ENCODE measurements at places on chromosomes 3 and 15.
A peak's percentile ranks its signal among the peaks of the same experiment; 100 is the strongest.

DNA sequence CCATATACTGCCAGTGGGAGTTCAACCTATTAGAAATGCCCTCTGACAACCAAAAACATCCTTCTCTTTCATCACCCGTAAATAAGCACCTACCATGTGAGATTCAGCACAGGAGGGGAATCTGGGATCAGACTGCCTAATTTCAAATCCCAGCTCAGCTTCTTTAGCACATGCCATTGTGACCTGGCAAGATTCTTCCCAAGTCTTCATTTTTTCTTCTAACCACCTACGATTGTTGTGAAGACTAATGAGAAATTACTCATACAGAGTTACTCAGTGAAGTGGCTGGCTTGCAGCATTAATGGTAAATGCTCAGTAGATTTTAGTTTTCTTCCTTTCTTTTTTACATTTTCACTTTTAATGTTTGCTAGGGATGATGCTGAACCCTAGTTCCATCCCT, 176.7 kb downstream of the PDZRN3 start:
- DNase-seq: no peak

DNA sequence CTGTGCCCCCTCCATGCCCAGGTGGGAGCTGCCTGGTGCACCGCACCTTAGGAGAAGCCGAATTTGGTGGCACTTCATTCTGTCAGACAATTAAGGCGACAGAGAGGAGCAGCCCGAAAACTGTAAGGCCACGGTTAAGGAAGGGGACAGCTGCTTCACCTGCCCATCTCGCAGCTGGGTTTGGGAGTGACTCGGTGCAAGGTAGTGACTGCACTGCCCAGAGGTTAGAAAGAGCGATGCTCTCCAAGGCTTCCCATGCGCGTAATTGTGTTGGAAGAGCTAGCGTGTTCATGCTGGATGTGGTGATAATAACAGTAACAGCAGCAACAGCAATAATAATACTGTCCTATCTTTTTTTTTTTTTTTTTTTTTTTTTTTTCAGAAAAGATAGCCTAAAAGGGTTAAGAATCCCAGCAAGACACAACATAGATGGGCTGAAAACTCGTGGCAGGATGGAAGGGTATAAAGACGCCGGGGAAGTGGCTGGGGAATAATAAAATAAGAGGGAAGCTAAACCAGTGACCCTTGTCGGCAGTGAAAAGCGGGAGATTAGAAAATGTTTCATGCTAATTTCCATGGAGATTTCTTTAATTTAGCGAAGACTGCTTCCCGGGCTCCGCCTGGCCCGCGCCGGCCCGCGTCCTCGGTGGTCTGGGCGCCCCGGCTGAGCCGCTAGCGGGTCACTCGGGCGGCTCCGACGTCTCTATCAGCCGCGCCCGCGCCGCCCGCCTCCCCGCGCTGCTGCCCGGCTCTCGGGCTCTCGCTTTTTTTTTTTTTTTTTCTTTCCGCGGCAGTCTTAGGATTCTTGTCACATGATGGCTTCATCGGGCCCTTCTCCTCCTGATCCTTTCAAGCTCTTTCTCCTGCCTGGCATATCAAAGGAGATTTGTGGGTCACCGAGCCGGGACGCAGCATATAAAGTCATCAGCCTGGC, 617.1 kb downstream of the NR2F2 start:
- no peak for DNase-seq

- no peak for DNase-seq
Observed at GRCh38 chr3:19547665-19548464, 386.2 kb downstream of the EFHB start.

- no peak for DNase-seq
Observed at GRCh38 chr3:43302116-43302880, 16.0 kb downstream of the SNRK start.

GRCh38 chr15:98727115-98728040, 79.0 kb downstream of the IGF1R start:
- DNase-seq: no peak

DNA sequence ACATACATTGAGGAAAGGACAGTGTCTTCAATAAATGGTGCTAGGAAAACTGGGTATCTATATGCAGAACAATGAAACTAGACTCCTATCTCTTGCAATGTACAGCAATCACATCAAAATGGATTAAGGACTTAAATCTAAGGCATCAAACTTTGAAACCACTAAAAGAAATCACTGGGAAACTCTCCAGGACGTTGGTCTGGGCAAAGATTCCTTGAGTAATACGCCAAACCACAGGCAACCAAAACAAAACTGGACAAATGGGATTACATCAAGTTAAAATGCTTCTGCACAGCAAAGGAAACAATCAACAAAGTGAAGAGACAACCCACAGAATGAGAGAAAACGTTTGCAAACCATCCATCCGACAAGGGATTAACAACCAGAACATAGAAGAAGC, 14.5 kb downstream of the LAMP3 start:
- DNase-seq: no peak

GRCh38 chr15:42876224-42876623, 44.4 kb downstream of the TTBK2 start:
- no peak for DNase-seq

DNA sequence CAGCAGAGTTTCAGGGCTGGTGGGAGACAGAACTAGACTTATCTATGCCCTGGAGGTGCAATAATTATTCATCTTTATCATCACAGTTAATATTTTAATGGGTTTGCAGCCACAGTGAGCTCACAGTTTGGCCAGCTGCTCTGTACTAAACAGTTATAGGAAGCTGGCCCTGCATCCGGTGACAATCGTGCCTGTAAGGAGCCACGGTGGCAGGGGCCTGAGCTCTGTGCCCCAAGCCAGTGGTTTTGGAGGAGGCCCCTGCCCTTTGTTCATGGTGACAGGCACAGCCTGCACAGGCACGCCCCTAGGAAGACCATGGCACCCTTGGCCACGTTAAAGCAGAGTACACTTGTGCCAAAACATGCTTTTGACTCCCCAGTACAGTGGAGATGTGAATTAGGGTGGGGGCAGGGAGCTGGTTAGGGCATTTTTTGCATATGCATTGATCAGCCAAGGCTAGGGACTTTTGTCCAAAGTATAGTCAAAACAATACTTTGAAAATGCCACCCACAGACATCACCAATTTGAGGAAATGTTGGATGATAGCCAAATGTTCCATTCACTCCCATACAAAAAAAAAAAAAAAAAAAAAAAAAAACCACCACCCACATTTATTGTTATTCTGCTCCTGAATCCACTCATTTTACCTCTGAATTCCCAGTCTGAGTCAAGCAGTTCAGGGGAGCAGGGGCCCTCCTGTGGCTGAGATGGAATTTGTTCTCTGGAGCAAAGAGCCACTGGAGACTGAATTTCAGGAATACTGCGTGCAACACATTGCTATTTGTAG, 3.4 kb upstream of the RFTN1 start:
- DNase-seq: no peak

GRCh38 chr3:32759342-32759741, 58.5 kb upstream of the TRIM71 start:
- DNase-seq: peak; percentile 63

DNA sequence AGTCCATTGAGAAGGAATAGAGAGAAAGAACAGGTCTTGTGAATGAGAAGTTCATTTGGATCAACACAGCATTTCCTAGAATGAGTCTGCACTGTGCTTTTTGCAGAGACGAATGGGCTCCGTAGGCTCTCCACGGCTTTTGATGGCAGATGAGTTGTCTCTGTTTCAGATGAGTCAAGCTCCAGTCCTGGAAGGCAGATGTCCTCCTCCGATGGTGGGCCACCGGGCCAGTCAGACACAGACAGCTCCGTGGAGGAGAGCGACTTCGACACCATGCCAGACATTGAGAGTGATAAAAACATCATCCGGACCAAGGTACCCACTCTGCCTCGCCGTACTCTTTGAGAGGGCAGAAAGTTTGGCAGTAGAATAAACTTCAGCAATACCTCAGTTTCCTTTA, 70.5 kb downstream of the SIDT1 start:
- DNase-seq: no peak

GRCh38 chr3:52317208-52318000, 1.3 kb downstream of the DNAH1 start:
- no peak for DNase-seq

DNA sequence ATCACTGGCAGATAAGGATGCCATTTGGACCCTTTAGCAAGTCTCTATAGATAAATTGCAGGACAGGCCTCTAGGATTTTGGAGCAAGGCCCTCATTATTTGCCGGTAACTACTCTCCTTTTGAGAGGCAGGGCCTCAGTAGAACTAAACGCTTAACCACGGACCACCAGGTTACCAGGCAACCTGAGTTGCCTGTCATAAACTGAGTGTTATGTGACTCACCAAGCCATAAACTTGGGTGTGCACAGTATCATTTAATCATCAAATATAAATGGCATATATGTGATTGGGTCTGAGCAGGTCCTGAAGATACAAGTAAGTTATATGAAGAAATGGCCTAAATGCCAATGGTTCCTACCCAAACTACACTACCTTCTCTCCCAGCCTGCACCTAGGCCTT, 93.2 kb downstream of the BCHE start:
- no peak for DNase-seq

DNA sequence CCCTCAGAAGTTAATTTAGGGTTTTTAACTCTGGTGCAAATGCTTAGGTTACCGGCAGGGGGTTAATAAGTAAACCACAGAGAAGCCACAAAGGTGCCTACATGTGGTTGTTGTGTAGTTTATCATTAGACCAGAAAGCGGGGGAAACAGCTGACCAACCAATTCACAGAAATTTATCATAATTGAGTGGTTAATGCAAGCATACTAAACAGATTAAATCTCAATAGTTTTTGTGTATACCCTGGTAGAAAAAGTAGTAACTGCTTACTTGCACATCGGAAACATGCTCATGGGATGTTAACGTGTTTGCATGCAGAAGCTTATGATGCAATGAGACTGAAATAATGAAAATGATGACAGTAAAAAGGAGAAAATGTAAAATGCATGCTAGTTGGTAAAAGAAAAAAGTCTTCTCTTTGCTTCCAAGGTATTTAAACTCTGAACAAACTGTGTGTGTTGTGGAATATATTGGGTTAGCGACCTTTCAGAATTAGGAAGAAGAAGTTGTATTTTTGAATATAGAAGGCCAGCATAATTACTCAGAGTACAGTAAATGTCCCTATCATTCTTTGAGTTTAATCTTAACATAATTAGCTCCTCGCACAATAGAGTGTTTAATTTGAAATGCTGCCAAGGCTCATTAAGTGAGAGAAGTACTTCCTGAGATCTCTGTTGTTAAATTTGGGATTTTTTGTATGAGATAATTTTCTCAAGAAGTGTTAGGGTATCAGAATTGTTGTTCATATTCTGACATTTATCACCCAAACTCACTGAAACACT, 316.2 kb downstream of the PTPRG start:
- no peak for DNase-seq

DNA sequence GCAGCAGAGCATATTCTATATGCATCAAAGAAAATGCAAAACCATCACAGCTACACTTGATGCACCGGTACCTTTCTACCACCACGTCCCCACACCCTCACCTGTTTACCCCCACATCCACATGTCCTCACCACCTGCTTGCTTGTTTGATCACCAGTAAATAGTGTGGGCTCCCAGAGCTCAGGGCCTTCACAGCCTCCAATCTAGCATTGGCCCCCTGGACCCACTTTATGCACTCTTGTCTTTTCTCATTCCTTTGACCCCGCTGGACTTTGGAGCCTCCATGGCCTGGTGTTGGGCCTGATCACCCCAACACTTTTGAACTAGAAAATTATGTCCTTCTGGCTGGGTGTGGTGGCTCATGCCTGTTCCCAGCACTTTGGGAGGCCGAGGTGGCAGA, 190.1 kb downstream of the PDE8A start:
- no peak for DNase-seq

DNA sequence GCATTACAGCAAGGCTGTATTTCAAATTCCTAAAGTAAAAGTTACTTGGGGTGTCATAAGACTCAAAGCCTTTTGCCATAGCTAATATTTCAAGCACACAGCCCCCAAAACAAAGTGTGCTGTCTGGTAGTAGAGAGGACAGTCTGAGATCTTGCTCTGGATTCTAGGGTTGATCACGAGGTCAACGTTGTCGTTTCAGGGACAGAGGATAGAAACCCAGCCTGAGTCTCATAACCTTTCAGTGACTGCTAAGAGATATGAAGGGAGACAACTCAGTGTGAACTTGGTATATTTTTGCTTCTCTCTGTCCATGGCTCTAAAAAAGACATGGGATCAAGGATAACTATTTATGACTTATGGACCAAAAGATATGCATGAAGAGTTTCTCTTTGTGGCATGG, 25.6 kb upstream of the MINDY4B start:
- no peak for DNase-seq

DNA sequence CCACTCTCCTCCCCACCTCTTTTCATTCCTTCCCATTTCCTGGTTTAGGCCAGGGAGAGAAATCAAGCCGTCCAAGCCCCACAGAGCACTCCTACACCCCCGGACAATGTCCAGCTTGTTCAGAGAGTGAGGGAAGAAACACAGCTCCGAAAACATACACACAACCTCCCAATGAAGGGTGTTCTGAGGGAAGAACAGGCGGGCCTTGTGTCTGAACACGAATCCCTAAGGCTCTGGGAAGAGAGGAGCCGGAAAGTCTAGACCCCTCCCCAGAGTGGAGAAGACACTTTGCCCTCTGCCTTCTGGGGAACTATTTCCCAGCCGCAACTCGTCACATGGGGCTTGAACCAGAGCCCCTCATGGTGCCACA, 30.5 kb downstream of the ACAN start:
- DNase-seq: no peak

DNA sequence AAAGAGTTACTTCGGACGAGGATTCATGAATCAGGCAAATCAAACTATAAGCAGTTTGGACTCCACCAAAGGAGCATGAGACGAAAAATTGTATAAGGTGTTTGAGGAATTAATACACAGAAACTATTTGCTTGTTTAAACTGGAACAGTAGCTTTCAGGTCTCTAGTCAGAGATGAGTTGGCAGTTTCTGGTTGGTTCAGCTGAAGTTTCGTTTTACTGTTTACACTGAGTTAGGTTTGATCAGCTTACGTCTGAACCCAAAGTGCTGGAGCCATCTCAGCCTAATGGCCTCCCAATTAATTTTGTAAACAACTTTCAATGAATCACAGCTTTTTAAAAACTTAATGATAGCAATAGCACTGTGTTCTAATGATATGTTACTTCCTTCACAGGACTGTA, 703.7 kb downstream of the NLGN1 start:
- DNase-seq: no peak

DNA sequence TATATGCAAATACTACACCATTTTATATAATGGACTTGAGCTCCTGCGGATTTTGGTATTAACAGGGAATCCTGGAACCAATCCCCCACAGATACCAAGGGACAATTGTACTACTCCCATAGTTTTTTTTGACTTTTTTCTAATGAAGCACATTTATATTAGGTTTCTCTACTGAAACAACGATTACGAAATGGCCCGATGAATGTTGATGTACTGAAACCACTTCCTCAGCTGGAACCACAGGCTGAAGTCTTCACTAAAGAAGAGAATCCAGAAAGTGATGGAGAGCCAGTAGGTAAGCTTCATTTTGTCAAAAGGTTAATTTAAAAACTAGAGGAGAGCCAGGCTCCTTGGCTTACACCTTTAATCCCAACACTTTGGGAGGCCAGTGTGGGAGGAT, 121.5 kb upstream of the LRRFIP2 start:
- peak; percentile 68 for DNase-seq

DNA sequence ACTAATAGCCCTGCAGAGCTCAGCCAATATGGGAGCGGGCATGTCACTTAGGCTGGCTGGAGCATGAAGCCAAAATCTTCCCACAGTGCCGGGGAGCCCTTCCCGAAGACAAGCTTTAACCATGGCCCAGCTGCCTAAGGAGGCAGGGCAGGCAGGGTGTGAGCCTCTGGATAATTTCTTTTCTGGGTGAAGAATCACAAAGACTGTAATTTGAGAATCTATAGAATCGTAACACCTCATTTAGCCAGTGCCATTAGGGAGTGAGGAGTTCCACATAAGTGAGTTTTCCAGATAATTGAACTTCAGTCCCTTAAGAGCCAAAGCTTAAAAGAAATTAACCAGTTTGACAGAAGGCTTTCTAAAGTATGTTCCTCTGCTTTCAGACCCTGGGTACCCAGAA, 40.2 kb upstream of the TLE3 start:
- no peak for DNase-seq
